NCI-H187 treated with DMSO at 0.1 percent for 48 hours (cell line): ENCODE measurements at places on chromosomes 5 and 9.

DNA sequence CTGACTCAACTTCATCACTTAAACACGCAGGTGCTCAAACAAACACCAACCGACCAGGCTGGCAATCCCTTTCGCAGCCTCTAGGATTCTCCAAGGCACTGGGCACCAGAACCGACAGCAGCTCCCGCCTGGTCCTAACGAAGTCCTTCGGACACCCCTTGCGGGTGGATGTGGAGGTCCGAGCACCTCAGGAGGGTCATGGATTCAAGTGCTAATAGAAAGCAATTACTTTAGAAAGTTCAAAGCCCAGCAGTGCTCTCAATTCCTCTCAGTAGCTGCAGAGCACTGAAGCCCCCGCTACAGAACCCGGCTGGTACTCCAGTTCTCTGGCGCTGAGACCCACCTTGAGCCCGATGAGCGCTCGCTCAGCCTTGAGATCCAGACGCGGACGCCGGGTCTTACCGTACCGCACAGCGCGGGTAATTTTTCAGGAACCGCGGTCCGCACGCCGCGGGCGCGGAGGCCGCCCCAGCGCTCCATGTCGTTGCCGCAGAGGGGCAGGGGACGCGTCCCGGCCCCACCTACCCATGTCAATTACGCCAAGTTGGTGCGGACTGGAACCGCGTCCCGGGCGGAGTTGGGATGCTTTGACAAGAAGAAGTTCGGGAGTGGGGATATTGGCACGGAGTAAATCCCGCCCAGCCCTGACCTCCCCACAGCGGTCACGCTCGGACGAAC is 638 bp downstream of the MARCHF3 start:
- DNase-seq = no peak

- no peak for DNase-seq
Observed at GRCh38 chr9:95075700-95076099, 241.8 kb downstream of the FANCC start.

DNA sequence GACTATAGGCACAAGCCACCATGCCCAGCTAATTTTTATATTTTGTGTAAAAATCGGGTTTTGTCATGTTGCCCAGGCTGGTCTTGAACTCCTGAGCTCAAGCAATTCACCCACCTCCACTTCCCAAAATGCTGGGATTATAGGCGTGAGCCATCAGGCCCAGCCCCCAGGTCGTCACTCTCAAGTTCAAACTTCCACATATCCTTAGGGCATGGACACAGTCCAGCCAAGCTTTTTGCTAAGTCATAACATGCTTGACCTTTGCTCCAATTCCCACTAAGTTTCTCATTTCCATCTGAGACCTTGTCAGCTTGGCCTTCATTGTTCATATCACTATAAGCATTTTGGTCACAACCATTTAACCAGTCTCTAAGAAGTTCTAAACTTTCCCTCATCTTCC is 43.9 kb upstream of the ARAP3 start:
- DNase-seq = no peak

DNA sequence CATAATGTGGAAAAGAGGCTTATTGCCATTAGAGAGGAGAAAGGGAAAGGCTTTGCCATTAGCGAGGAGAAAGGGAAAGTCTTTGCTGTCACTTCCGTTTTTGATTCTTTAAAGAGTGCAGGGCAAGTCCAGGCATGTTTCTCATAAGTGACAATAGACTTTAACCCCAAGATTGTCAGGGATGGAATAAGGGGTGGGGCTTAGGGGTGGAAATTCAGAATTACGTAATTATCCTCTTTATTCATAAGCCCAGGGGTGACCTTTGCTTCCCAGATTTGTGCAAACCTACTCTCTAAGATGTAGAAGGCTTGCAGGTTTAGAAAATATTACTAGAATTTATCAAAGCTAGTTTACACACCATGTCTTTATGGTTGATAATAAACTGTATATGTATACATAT is 2.3 kb upstream of the PLK2 start:
- no peak for DNase-seq

- no peak for DNase-seq
Observed at GRCh38 chr5:169584998-169585451, 1.5 kb downstream of the SPDL1 start.

DNA sequence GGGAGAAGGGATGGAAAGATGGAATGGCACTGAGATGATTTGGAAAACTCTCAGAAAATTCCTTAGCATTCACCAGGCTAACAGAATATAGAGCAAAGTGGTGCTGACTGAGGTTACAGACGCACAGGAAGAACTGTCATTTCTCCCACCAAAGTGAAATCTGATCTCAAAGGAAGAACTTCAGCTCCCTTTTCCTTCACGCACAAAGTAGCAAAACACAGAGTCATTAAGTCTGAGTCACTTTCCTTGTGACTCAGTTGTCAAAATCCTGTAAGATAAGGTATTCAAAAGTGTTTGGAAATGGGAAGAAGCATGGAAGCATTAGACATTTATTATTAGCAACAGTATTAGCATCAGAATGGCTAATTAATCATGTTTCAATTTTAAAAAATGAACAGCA is 11.7 kb downstream of the MPDZ start:
- DNase-seq = no peak

DNA sequence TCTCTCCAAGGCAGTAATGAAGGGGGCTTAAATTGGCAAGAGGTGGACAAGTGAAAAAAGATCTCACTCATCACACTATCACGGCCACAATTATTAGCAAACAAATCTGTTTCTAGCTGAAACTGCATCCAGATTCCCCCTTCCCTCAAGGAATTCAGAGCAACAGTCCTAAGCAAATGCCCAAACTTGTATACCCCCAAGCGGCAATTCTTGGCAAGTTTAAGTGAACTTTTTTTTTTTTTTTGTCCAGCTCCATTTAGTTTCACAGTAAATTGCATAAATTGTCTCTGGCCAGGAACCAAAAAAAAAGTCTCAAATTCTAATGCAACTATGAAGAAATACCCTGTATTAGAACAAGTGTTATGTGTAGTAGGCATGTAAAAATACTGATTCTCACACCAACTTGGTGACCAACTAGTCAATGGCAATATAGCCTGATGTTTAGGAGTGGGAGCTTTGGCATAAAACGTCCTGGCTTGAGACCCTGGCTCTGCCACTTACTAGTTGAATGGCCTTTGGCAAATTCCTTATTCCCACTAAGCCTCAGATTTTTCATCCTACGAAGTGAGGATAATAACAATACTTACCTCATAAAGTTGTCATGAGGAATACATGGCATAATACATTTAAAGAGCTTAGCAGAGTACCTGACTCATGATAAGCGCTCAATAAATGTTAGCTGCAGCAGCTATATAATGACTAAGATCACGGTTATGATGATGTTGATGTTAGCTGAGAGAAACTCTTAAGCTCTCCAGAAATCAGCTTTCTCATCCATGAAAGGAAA is 193.2 kb downstream of the ADAMTSL1 start:
- no peak for DNase-seq

DNA sequence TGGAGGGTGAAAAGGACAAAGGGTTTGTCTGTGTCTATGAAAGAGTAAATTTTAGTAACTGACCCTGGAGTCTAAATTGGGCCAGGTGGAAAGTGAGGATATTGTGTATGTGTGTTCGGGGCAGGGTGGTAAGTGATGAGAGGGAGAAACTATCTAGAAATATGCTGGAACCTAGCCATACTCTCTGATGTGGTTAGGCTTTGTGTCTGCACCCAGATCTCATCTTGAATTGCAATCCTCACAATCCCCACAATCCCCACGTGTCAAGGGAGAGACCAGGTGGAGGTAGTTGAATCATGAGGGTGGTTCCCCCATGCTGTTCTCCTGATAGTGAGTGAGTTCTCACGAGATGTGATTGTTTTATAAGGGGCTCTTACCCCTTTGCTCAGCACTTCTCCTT is 60.6 kb downstream of the COMMD10 start:
- no peak for DNase-seq
